Activated T-cell treated with anti-CD3 and anti-CD28 coated beads for 48 hours (primary cell): ENCODE measurements at places on chromosomes 2 and 18.

- DNase-seq: no peak
Observed at GRCh38 chr2:116719836-116720235, 1094.7 kb upstream of the DDX18 start.

- DNase-seq: no peak
Observed at GRCh38 chr2:187574969-187575750, 20.9 kb upstream of the TFPI start.

- no peak for DNase-seq
Observed at GRCh38 chr2:189541591-189541990, 39.0 kb downstream of the SLC40A1 start.

- no peak for DNase-seq
Observed at GRCh38 chr18:72324677-72325076, 219.5 kb downstream of the CBLN2 start.

GRCh38 chr2:48938231-48938630 lies 182.7 kb upstream of the LHCGR start:
- DNase-seq: no peak

- DNase-seq: no peak
Observed at GRCh38 chr2:241286348-241287090, 29.0 kb downstream of the HDLBP start.

DNA sequence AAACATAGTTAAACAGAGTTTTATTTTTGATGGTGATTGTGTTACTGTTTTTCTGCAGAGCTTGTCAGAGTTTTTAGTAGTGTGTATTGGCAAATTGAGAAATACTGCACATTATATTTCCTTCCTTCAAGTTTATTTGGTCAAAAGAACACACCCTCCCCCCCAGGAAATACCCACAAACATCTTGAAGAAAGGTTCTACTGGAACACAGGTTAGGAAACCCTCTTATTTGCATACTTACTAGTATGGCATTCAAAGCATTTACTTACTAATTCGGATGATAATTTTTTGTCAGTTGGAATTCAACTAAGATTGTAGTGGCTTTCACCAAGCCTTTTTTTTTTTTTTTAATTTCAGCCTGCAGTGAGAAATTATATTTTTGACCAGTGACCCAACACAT lies 9.1 kb downstream of the CAB39 start:
- DNase-seq: no peak

DNA sequence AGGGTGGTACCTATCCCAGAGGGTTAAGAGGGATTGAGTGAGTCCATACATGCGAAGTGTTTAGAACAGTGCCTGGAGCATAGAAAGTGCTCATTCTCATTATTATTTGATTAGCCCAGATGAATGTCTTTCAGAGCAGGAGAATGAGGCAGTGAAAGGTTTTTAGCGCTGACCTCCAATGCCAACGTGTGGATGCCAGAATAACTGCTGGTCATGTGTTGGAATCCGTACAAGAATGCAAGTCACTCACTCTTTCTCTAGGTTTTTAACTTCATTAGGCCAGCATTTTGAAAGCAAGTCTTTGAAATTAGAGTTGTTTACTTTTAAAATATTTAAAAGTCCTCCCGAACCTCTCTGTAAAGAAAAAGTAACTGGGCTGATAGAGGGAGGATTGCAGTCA lies 374.2 kb downstream of the EN1 start:
- no peak for DNase-seq

DNA sequence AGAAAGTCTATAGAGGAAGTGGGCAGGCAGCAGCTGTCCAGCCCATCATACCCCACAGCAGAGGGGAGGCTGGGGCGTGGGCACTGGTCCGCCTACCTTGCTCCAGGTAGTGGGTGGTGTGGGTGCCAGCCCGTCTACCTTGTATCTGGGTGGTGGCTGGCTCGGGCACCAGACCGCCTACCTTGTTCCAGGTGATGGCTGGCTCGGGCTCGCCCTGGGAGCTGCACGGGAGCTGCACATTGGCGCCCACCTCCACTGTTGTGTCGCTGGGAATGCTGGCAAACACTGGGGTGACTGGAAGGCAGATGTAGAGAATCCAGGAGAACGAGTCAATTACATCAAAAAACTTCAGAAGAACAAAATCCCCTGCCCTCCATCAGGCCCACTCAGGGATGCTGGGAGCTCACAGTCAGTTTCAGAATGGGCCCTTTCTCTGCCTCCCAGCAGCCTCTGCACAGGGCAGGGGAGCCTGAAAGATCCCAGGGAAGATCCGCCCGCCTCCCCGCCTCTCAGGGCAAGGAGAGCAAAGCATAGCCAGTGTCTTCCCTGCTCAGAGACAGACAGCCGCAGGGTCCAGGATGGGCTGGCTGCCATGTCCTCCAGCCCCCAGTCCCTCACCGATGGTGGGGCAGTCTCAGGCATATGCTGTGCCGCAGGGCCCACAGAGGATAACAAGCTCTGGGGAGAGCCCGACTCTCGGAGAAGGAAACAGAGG lies 82.3 kb downstream of the PXDN start:
- DNase-seq: no peak

DNA sequence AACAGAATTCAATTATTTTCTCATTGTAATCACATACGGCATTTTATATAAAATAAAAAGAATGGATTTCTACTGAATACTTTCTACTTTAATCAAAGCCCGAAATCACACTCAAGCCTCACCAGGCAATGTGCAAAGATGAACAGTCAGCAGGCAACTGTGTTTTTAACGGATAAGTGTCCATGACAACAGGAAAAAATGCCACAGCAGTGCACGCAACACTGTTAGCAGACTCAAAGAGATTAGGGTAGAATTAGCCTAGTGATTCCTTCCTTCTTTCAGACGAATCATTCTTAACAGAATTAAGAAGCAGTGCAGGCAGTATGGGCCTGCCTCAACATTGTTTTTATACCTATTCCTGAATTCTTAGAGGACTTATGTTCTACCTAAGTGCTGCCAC lies 135.6 kb downstream of the CDH2 start:
- DNase-seq: no peak

GRCh38 chr2:31415421-31415820 lies 879 bp upstream of the XDH start:
- DNase-seq: no peak

DNA sequence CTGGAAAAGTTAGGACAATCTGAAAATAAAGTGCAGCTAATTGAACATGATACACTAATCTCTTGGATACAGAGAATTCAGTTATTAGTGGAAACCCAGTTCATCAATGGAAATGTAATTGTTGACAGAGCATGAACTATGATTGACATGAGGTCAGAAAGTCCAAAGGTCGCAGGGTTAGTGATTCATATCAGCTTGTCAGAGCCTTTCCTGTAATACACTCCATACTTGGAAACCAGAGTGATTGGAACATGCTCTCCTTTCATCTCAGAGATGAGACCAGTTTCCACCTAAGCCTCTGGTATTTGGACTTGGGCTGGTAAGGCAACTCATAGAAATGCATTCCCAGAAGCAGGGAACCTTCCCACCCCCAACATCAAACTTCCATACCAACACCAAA lies 8.5 kb upstream of the NCKAP5 start:
- DNase-seq: no peak

DNA sequence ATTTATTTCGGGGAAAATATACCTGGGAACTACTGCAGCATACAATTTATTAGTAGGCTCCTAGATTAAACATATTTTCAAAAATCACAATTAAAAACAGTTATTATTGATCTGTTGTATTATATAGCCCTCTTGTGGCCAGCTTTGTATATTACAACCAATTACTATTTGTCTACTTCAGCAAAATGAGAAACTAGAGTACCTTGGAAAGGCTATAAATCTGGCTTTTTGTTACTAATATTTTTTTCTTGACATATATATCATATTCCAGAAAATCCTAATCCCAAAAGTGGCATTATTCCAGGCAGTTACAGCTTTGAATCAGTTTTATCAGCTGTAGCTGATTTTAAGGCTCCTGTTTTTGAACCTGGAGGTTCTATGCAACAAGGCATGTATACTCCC lies 101.2 kb downstream of the UBR3 start:
- DNase-seq: no peak
